Mesothelial cell of epicardium (in vitro differentiated cells): ENCODE measurements at places on chromosomes 3 and 15. TPM values are rescaled to one million over a fixed set of nuclear protein-coding genes. Genes with fewer than 3 reads are reported as not detected.

The KNG1 gene
- total RNA-seq, result not detected in 3 replicates

The CFAP91 gene
- 7.1 to 10.9 TPM (median 8.7 TPM) in 3 replicates for total RNA-seq

The CYP8B1 gene
- total RNA-seq, result not detected in 3 replicates

The IL5RA gene
- not detected in 3 replicates for total RNA-seq

The ZNF619 gene
- total RNA-seq, result 7.3 to 9.7 TPM (median 7.4 TPM) in 3 replicates

The A4GNT gene
- total RNA-seq, result not detected in 3 replicates

The KLHL40 gene
- not detected in 3 replicates for total RNA-seq

The GABRG3 gene
- total RNA-seq, result 2.5 to 3.1 TPM (median 3.0 TPM) in 3 replicates

The CFAP92 gene
- 0.76 to 1.2 TPM (median 1.1 TPM) in 3 replicates for total RNA-seq

The PYGO1 gene
- 29.6 to 34.1 TPM (median 30.6 TPM) in 3 replicates for total RNA-seq

The BLM gene
- total RNA-seq, result 11.2 to 13.4 TPM (median 12.9 TPM) in 3 replicates

The KBTBD13 gene
- total RNA-seq, result 0.09 to 0.11 TPM in 2 of 3 replicates, not detected in the other

The CASR gene
- total RNA-seq, result 0.02 TPM in 2 of 3 replicates, not detected in the other

The AP3B2 gene
- 1.3 to 2.5 TPM (median 2.4 TPM) in 3 replicates for total RNA-seq

The ISLR gene
- total RNA-seq, result 59.8 to 66.8 TPM (median 64.9 TPM) in 3 replicates

The CDCP1 gene
- total RNA-seq, result 1.3 to 1.4 TPM (median 1.3 TPM) in 3 replicates

The GOLGA8S gene
- 0.47 to 0.50 TPM (median 0.47 TPM) in 3 replicates for total RNA-seq

The ZCWPW2 gene
- 1.3 to 1.5 TPM (median 1.4 TPM) in 3 replicates for total RNA-seq

The RBSN gene
- total RNA-seq, result 35.2 to 38.1 TPM (median 35.8 TPM) in 3 replicates

The PPCDC gene
- 16.0 to 18.4 TPM (median 17.2 TPM) in 3 replicates for total RNA-seq
